ENCODE measurements at places on chromosomes 1 and 21.

- DNase-seq = no peak
Measured at GRCh38 chr1:207000651-207001291, 30.5 kb upstream of the FCAMR start.

DNA sequence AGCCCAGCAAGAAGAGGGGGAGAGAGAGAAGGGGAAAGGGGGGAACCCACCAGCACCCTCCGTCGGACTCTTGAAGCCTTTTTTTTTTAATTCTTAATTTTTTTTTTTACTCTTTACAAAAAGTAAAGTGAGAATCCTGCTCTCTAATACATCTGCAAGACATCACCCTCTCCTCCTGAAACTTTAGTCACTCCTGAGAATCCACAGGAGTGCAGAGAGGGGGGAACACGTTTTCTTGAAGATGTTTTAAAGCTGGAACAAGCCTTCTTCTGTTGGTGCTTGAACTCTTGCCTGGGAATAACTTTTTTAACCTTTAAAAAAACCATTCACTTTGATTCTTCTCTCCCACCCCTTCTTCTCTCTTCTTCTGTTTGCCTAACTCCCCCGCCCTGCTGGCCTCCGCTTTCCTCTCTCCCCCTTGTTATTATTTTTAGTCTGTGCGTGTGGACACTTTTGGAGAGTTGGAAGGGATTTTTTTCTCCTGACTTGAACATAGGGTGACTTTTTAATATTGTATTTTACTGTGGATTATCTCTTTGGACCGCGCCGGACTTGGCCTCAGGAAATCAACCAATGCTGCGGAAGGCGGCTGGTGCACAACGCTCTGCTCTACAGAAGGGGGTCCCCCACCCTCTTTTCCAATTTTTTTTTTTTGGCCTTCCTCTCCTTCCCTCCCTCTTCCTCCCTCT lies 383 bp upstream of the PRRX1 start:
- DNase-seq = no peak

GRCh38 chr1:21292984-21293536 lies 2.8 kb upstream of the ECE1 start:
- DNase-seq = no peak

DNA sequence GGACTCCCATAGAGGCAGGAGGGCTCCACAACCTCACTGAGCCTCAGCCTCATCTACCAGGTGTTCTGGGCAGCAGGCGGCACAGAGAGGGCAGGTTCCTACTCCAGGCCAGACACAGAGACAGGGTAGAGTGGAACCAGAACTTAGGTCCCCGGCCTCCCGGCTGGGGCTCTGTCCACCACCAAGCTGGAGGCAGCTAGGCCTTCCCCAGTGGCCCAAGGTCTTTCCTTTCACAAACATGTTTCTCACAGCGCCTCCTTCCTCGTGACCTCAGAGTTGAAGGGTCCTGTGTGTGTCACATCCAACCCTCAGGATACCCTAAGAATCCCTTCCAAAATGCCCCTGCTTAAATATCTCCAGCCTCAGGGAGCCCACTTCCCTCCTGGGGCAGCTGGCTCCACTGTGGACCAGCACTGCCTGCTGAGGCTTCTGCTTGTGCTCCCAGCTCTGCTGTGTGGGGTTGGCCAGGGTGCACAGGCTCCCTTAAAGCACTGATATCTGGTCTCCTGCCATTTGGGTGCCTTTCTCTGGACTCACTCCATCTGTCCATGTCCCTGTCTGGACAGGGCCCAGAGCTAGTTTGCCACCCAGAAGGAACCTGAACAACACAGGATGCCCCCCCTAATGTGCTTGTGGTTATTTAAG lies 33.2 kb upstream of the MAGOH start:
- DNase-seq = no peak

DNA sequence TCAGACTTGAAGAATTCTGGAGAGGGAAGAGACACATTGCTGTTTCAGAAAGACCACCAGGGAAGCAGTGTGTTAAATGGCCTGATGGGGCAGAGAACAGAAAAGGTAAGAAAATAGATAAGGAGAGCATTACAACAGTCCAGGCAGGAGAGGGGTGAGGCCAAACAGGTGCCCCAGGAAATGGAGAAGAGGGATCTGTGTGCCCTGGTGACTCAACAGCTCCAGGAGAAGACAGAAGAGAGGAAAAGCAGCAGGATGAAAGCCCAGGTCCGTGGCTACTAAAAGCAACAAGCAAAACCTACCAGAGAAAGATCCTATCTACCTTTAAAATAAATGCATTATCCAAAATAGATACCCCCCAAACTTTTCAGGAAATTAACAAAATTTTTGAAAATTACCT lies 9.2 kb downstream of the TP53BP2 start:
- no peak for DNase-seq

- no peak for DNase-seq
Measured at GRCh38 chr1:73097917-73098316, 815.6 kb upstream of the NEGR1 start.

GRCh38 chr1:38555594-38555993 lies 304.0 kb downstream of the RRAGC start:
- no peak for DNase-seq

- DNase-seq = no peak
Measured at GRCh38 chr21:41250519-41250918, 66.1 kb upstream of the FAM3B start.

GRCh38 chr1:98048244-98048643 lies 127.4 kb upstream of the DPYD start:
- DNase-seq = peak; percentile 42

- DNase-seq = no peak
Measured at GRCh38 chr1:199821029-199821779, 206.3 kb upstream of the NR5A2 start.

- no peak for DNase-seq
Measured at GRCh38 chr1:32345289-32345827, 9.3 kb upstream of the MARCKSL1 start.

GRCh38 chr21:37737507-37737906 lies 178.8 kb downstream of the KCNJ6 start:
- DNase-seq = no peak

DNA sequence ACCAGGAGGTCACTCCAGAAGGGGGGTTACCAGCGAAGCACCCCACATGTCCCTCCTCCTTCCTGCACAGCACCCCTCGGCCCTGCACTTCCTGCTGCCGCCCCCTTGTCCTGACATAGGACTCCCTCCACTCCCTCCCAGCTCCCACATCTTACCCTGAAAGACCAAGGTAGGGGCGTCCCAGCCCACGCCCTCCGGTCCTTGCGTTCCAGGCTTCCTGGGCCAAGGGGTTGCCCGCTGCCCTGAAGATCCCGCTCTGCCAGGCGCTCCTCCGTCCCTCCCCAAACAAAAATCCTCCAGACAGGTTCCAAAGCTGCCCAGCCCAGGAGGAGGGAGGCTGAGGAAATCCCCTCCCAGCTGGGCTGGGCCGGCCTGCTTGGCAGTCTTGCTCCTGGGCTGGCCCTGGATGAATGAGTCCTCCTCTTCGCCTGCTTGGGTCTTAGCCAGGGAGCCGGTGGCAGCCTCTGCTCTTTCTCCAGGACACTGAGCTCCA lies at the start of gene RHBDL2:
Gene RHBDL2, minus strand, starts transcription at position 304 of the 493 bp plus-strand sequence. CDS start 22,618 bp downstream, outside the sequence.
- DNase-seq = no peak

- no peak for DNase-seq
Measured at GRCh38 chr21:15753741-15754140, 24.0 kb downstream of the USP25 start.

DNA sequence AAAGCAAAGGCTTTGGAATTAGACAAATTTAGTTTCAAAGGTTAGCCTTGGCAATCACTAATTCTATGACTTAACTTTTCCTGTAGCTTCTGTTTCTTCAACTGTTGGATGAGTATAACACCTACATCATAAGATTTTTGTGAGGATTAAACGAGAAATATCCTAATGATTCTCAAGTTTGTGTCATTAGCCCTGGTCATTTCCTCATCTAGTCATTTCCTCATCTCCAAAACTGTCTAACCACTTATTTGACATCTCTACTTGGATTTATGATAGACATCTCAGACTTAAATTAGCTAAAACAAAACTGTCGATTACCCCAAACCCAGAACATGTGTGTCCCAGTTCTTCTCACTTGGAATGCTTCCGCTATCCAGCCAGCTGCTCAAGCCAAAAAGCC lies 80.2 kb upstream of the CHODL start:
- no peak for DNase-seq

- no peak for DNase-seq
Measured at GRCh38 chr1:245045087-245045881, 109.5 kb upstream of the KIF26B start.

DNA sequence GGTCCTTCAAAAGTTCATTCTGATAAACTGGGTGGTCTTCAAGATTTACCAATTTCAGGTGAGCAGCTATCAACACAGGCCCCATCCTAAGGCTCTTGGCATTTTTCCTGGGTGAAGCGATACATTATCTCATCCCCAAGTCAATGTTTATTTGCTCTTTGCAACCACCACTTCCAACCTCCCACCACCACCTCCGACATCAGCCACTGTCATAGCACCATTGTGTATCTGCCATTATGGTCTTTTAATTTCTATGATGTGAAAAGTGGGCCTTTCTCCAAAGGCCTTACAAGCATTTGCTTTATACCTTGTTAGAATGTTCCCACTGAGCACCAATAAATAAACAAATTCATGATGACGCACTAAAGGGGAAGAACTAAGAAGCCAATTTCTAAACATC lies 47.2 kb downstream of the TBX15 start:
- no peak for DNase-seq

DNA sequence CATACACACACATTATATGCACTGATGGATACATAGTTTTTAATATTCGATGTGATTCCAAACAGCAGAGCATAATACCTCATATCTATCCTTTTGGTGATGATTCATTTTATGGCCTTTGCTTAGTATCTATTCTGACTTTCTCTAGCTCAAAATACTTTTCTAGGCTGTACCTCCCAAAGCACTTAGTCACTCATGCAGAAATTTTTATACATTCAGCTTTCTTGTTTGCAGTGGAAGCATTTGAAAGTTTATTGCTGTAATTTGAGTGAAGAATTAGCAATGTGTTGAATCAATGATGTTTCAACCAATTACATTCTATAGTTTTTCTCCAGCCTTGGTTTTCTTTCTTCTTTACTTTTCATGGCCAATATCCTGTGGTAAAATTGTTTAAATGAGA lies 66.7 kb downstream of the LBR start:
- DNase-seq = no peak

- no peak for DNase-seq
Measured at GRCh38 chr1:100499194-100499811, 38.6 kb upstream of the GPR88 start.

DNA sequence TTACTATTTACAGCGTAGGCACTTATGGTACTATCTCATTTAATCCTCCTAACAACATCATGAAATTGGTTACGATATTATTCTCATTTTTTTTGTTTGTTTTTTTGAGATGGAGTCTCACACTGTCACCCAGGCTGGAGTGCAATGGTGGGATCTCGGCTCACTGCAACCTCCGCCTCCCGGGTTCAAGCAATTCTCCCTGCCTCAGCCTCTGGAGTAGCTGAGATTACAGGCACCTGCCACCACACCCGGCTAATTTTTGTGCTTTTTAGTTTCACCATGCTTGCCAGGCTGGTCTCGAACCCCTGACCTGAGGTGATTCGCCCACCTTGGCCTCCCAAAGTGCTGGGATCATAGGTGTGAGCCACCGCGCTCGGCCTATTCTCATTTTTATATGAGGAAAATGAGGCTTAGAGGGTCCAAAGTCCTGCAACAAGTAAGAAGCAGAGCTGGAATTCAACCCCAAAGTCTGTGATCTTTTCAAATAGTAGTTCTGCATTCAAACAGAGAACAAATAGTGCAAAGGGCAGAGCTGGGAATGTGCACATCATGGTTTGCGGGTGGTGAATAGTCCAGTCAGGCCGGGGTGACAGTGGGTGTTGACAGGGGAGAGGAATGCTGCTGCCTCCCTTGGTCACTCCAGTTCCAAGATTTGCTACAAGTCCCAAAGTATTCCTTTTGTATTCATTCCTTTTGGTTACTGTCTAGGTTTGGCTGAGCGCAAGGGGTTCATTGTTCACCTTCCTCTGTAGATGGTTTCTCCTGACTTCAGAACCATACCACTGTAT lies 4.6 kb downstream of the PRUNE1 start:
- no peak for DNase-seq

DNA sequence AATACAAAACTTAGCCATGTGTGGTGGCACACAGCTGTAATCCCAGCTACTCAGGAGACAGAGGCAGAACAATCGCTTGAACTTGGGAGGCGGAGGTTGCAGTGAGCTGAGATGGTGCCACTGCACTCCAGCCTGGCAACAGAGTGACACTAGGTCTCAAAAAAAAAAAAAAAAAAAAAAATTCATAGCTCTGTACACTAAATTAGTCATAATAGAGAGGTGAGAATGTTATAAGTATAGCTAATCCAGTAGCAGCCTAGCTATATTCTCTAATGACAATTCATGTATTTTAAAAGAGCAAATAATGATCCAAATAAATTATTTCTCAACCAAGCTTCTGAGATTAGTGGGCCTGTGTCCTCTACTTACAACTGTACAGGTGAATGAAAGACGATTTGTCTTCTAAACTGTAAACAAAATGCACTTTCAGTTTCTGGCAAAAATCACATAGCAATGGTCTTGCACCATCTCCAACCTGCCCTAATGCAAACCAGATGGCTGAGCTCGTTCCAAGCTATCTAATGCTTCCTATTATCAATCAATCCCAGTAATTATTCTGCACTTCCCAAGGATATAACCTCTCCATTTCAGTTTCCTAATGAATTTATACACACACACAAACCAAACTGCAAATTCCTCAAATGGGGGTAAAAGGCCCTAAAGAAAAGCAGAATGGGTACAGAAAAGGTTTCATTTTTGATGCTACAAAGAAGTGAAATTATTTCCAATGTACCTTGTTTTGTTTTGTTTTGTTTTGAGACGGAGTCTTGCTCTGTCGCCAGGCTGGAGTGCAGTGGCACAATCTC lies 56.5 kb downstream of the GATAD2B start:
- no peak for DNase-seq

- DNase-seq = no peak
Measured at GRCh38 chr1:44834328-44834727, 8.7 kb downstream of the PTCH2 start.

DNA sequence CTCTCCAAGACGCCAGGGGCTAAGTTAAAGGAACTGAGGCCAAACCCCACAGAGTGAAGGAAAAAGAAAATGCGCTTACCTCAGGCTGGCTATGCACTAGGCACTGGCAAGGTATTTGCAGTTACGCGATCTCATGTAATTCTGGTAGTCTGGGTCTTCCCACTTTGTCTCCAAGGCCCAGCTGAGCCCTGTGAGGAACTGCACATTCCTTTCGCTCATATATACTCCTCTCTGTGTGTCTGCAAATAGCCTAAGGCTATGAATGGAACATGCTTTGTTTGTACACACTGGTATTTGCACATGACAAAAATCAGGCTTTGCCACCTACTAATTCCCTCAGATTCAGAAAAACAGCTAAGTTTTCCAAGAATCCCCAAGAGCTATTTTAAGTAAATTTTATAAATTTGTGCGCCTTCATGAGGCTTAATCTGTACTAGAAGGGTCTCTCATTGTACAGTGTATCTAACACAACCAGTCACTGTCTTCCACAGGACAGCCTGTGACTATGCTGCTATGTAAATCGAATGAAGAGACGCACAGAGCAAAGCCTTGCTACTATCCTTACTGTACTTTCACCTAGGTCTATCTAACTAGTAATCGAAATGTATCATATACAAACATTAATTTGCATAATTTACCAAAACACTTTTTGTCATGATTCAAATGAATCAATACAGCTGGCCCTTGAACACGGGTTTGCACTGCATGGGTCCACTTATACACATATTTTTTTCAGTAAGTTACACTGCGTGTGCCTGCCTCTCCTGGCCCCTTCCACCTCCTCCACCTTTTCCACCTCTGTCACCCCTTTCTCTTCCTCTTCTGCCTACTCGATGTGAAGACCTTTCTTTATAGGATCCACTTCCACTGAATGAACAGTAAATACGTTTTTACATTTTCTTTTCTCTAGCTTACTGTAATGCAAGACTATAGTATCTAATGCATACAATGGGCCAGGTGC lies 87.0 kb downstream of the SIPA1L2 start:
- DNase-seq = no peak

GRCh38 chr1:109625601-109626560 lies 6.2 kb downstream of the AMPD2 start:
- no peak for DNase-seq

Measured in Jurkat, Clone E6-1 (cell line).